Sigmoid colon (tissue), 7 donors: ENCODE measurements at places on chromosomes 5 and 9. TPM values are rescaled to one million over a fixed set of nuclear protein-coding genes. Genes with fewer than 3 reads are reported as not detected.

- no peak overlapping the region for H3K27ac ChIP-seq
- no peak overlapping the region for H3K4me3 ChIP-seq
- no peak for DNase-seq
- H3K36me3 ChIP-seq = no peaks in the 10 kb centered on the region
- H3K27me3 ChIP-seq = peaks cover 100% of the 10 kb centered on the region
Measured at GRCh38 chr9:137161558-137162486, 8.0 kb downstream of the LRRC26 start.

- H3K27me3 ChIP-seq = no peaks in the 10 kb centered on the region
- no peak for DNase-seq
- no peaks in the 10 kb centered on the region for H3K36me3 ChIP-seq
- H3K4me3 ChIP-seq = no peak overlapping the region
Measured at GRCh38 chr9:109331353-109331752, 10.5 kb upstream of the EPB41L4B start.

Gene TAF11L5
- not detected for total RNA-seq

GRCh38 chr9:115747731-115748130, 405.9 kb upstream of the PAPPA start:
- H3K4me3 ChIP-seq = no peak overlapping the region
- no peaks in the 10 kb centered on the region for H3K27me3 ChIP-seq
- H3K4me1 ChIP-seq = no peaks in the 10 kb centered on the region

Gene RMND5B
- 44.1 TPM for total RNA-seq

DNA sequence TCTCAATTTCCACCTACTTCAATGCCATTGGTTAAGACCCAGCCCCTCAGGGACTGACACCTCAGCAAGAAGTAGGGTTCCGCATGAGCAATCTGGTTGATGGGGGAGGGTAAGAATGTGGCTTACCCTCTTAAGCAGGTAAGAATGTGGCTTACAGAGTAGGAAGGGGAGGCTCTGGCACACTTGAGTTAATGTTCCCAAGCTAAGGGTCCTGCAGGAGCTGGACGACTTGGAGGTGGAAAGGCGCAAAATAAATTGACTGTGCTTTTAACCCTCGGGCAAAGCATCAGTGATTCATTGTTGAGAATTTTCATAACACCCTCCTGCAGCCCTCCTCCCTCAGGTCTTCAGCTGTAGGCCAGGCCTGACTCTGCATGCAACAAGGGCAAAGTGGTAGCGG, 24.9 kb upstream of the ADRA1B start:
- no peaks in the 10 kb centered on the region for H3K4me1 ChIP-seq
- H3K27ac ChIP-seq = no peak overlapping the region
- no peak overlapping the region for H3K4me3 ChIP-seq

DNA sequence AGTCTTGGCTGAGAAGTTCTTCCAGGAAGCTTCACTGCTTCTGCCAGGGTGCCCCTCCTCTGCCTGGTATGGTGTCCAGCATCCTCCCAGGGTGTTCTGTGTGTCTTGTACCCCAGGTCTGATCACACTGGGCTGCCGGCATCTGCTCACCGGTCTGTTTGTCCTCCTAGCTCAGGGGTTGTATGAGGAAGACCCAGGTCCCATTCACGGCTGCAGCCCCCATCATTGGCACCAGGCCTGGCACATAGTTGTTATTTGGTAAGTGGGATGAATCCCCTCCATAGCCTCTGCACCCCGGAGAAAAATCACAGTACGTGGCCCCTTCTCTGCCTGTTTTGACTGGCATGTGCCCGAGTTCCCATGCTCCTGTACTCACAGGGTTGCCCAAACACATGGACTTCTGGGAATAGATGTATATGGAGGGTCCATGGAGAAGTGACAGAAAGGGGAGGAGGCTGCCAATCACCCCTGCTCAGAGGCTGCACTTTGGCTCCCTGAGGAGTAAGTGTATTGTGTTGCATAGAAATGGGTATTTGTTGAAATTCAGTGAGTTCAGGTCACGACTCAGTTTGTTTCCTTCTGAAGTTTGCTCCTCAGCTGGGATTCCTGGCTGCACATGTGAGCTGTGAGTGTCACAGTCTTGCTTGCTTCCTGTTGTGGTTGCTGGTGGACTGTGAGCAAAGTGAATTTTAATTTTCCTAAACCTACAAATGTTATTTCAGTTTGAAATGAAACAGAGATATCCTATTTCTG, 96.2 kb downstream of the HSPA4 start:
- no peaks in the 10 kb centered on the region for H3K27me3 ChIP-seq
- H3K4me3 ChIP-seq = no peak overlapping the region
- H3K36me3 ChIP-seq = no peaks in the 10 kb centered on the region
- no peak for DNase-seq
